ENCODE measurements at places on chromosomes 6 and 20. TPM values are rescaled to one million over a fixed set of nuclear protein-coding genes. Genes with fewer than 3 reads are reported as not detected.

DNA sequence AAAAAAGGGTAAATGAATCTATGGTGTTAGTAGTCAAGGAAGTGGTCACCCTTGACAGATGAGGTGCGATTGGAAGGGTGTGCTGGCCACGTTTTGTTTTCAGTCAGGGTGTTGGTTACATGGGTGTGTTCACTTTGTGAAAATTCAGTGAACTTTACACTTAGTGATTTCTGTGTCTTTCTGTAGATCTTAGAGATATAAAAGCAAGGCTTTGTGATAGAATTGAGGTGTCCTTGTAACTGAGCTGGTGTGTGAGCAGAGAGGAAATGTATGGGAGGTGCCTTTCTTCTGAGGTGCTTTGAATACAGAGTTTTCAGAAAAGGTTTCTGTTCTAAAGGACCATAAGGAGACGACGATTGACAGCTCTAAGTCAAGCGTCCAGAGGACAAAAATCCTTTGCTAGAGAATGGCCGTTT is 90.5 kb downstream of the SAMD3 start:
- peak overlapping the region; percentile 70 for H3K4me3 ChIP-seq
- peaks cover 63% of the 10 kb centered on the region for H3K36me3 ChIP-seq
- no peak for DNase-seq
- H3K27me3 ChIP-seq: no peaks in the 10 kb centered on the region
- H3K27ac ChIP-seq: peak overlapping the region; percentile 96

- no peak for DNase-seq
- peaks cover 19% of the 10 kb centered on the region for H3K27me3 ChIP-seq
Measured at GRCh38 chr20:58481481-58482021, 33.6 kb downstream of the APCDD1L start.

OPN5 gene
- not detected for total RNA-seq

SAPCD1 gene
- 9.0 TPM for total RNA-seq

GRCh38 chr6:135686784-135687301 is 164.7 kb upstream of the PDE7B start:
- no peak overlapping the region for H3K4me3 ChIP-seq
- H3K27me3 ChIP-seq: peaks cover 6% of the 10 kb centered on the region
- H3K27ac ChIP-seq: no peak overlapping the region
- H3K36me3 ChIP-seq: no peaks in the 10 kb centered on the region

DNA sequence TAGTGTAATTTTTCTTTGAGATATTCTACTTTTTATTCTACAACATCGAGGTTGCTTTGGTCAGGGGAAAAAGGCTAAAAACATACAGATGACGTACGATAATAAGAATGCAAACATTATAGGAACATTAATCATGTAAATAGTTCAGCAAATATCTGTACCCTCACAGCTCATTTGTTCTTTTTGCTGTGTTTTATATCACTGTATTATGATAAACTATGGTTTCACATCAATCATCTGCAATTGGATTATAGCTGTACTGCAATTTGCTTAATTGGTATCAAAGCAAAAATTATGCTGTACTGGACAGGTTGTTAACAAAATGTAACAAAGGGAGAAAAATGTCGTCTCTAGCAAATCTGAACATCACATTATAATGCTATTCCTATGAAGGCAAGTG is 597.1 kb downstream of the EPHA7 start:
- H3K27me3 ChIP-seq: no peaks in the 10 kb centered on the region
- no peaks in the 10 kb centered on the region for H3K36me3 ChIP-seq
- H3K4me3 ChIP-seq: no peak overlapping the region
- H3K4me1 ChIP-seq: no peaks in the 10 kb centered on the region
- DNase-seq: no peak
- H3K27ac ChIP-seq: no peak overlapping the region
